ENCODE measurements at places on chromosomes 12 and 14.

- DNase-seq: no peak
Measured at GRCh38 chr14:91904483-91904882, 37.1 kb upstream of the TC2N start.

DNA sequence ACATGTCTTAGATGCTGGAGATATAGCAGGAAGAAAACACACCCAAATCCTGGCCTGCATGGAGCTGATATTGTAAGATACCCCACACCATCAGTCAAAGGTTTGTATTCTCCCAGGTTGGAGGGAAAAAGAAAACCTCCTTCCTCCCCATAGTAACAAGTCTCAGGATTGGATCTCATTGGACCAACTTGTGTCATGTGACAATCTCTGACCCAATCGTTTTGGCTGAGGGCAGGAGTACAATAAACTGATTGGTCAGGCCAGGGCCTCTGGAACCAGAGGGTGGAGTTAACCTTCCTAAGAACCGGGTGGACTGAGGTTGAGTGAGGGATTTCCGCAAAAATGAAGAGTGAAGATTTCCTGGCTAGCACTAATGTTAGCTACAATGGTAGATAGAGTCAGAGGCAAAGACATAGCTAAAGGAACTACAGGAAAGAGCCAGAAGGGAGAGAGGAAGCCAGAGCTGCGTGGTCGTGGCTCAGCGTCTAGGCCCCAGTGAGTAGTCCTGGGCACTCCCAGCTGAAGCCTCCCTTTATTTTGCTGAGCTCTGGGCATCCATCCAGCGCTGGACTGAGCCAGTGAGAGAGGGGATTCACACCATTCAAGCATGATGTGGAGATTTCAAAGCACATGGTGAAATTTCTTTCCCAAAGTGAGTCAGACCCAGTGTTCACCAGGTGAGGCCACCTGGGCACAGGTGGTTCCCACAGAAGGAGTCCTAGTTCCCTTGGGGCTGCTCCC is 219.9 kb downstream of the AACS start:
- DNase-seq: no peak

GRCh38 chr14:104116288-104116755 is 22.1 kb upstream of the KIF26A start:
- DNase-seq: peak; percentile 1

DNA sequence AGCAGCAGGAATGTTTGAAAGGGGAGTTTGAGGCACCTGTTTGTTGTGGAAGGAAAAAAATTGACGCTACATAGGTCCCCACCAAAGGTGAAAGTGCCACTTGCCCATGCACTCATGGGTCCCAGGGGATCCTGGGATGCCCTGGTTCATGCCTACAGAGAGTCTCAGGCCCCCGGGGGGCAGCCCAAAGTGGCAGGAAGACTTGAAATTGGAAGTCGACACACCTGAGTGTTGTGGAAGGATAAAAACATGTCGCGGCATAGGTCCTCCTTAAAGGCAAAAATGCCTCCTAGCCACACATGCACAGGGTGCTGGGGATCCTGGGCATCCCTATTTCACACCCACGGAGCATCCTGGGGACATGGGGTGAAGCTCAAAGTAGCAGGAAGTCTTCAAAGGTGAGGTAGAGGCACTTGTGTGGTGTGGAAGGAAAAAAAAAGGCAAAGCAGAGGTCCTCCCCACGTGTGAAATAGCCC is 576.1 kb downstream of the ALG10 start:
- DNase-seq: no peak

- DNase-seq: no peak
Measured at GRCh38 chr14:48536318-48536717, 860.9 kb upstream of the MDGA2 start.

DNA sequence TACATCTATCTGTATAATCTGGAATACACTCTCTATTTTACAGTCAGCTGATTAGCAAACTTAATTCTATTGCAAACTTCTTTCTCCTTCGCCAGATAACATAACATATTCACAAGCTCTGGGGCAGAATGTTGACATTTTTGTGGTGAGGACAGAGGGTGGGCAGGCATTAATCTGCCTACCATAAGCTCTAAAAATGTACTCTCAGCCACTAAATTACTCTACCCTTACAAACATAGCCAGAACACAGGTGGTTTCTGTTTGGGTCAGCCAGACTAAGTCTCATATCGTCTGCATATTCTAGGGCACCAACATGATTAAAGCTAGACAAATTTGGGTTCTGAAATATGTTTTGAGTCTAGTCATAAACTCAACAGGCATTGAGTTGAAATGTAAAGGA is 90.1 kb downstream of the SLC6A15 start:
- no peak for DNase-seq

- no peak for DNase-seq
Measured at GRCh38 chr14:42110167-42110566, 503.5 kb downstream of the LRFN5 start.

GRCh38 chr12:91931111-91931510 is 214.5 kb downstream of the BTG1 start:
- DNase-seq: no peak

- DNase-seq: no peak
Measured at GRCh38 chr14:95953111-95953724, 76.6 kb downstream of the TUNAR start.

GRCh38 chr12:58731096-58731495 is 189.2 kb downstream of the LRIG3 start:
- no peak for DNase-seq

GRCh38 chr12:125125271-125125670 is 60.0 kb downstream of the AACS start:
- DNase-seq: no peak

- no peak for DNase-seq
Measured at GRCh38 chr14:54126947-54127346, 170.3 kb upstream of the BMP4 start.

DNA sequence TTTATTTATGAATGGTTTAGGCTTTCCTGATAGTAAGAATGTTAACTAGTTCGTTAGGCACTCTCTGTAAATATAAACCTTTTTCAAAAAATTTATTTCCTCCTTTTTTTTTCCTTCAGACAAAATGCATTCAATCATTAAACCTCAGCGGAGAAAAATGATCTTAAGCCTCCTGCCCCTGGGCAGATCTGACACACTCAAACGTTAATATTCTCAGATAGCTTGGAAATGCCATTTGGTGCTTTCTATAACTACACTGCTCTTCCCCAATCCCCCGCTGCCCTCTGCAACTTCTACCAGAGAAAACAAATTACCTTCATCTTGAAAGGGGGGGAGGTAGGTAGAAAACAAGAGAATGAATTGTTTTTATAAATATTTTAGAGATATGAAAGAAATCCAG is 521.2 kb downstream of the MED13L start:
- no peak for DNase-seq

GRCh38 chr12:75087654-75088053 is 122.0 kb downstream of the KCNC2 start:
- DNase-seq: no peak

DNA sequence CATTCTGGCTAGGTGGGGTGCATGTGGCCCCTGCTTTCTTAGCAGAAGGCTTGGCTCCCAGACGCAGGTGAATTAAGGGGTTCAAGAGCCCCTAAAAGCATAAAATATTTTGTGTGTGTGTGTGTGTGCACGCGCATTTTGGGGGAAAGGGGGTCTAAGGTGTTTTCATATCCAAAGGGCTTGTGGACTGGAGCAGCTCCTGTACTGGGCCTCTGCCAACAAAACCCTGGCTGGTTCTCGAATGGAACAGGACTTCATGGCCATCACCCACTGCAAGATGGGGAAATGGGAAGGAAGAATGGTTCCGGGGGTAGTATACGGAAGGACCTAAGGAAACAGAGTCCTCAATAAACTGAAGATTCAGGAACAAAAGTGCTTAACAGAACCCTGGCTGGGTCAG is 3.9 kb upstream of the ATN1 start:
- no peak for DNase-seq

- DNase-seq: peak; percentile 10
Measured at GRCh38 chr12:69066492-69067373, 133.8 kb upstream of the CPM start.

- no peak for DNase-seq
Measured at GRCh38 chr14:25516838-25517237, 466.9 kb upstream of the STXBP6 start.

DNA sequence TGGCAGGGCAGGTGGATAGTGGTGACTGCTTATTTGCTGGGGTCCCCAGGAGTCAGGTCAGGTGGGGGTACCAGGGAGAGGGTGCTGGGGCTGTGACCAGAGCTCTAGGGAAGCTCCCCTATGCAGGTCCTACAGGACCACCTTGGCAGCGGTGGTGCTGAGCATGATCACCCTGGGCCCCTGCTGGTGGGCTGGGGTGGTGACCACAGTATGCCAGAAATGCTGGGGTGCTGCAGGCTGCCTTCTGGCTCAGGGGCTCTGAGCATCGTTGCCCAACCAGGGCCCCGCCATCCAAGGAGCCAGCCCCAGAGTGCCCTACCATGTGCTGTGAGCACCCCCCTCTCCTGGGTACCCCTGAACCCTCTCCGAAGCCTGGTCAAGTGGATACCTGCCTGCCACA is 17.5 kb upstream of the NUDT14 start:
- DNase-seq: no peak

GRCh38 chr12:75961878-75962277 is 69.7 kb downstream of the PHLDA1 start:
- DNase-seq: no peak

DNA sequence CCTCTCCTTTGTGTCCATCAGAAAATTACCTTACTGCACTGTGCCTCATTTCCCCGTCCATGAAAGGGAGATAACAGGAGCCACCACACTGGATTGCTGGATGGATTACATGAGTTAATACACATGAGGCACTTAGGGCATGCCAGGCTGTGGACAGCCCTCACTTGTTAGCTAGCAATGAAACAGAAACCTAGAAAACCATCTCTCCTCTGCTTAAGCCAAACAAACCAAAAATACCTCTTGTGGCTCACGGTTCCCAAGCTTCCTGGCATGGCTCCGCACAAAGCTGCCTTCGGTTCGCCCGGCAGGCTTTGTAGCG is 660 bp upstream of the HCFC2 start:
- DNase-seq: no peak

DNA sequence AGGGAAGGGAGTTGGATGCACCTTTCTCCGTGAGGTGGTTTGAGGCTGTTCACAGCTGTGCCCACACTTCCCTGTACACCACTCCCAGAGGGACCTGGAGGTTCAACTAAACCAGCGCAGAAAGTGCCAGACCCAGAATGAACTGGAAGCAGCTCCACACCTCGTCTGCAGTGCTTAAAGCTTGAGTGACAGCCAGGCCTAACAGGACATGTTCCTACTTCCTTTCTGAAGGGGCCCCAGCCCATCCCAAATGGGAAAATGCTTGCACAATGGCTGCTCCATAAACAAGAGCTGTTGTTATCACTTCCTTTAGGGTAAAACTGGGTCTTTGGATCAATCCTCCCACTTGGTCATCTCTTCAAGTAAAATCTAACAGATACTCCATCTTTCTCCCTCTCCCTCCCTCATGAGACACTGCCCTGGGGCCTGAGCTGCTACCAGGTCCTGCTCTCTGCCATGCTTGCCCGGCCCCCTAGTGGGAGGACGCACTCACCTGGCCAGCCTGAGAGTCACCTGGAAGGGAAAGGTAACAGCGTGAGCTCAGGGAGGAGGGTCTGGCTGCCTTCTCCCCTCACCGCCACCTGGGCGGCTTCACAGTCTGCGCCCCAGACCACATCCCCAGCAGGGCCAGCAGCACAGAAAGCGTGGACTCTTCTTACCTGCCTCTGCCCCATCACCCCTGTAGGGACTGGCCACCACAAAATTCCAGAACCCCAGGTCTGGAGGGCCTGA is 33.5 kb downstream of the ISCA2 start:
- no peak for DNase-seq

DNA sequence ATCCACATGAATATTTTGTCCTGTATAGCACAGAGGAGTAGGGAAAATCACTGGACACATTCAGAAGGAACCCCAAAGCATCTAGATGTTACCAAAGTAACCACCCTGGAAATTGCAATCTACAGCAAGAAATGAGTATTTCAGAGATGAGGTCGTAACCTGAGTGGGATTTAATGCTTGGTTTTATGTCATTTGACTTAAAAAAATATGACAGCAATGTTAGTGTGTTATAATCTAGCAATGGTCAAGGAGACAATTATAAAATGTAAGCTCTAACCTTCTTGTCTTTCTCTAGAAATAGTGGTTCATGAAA is 256.6 kb downstream of the NAV3 start:
- no peak for DNase-seq

DNA sequence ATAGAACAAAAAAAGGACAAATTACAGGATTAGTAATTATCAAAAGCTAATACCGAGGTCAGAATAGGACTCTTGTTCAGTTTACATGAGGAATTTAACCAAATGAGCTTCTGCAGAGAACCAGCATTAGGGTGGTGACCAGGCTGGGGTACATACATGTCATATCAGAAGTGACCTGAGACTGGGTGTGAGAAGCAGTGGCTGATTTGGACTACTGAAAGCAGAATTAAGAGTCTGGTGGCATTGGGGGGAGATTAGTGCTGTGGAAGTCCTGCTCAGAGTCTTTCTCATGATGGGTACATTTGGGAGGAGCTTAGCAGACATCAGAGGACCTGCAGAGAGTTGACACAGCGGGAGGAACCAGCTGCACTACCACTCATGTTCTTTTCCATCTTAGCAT is 21.7 kb downstream of the TRAF3 start:
- no peak for DNase-seq

GRCh38 chr12:47004634-47005033 is 74.8 kb upstream of the PCED1B start:
- DNase-seq: no peak
